ENCODE measurements at places on chromosomes 2 and 18.

DNA sequence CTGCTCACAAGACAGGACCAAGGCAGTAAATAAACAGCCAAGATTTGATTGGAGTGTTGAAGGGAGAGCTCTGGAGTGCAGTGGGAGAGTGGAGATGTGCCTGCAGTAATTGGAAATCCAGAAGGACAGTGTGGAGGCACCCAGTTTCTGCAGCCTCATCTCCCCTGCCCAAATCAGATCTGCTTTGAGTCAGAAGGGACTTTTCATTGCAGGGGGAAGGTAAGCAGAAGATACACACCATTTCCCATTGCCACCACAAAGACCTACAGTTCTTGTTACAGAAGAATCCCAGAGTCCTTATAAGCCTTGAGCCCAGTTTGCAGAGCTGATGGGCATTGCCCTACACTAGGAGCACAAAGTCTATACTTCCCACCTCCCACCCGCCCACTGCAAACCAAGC lies 27.2 kb upstream of the GCFC2 start:
- no peak for DNase-seq

- DNase-seq, result no peak
Measured at GRCh38 chr18:61414086-61414485, 80.9 kb downstream of the CDH20 start.

GRCh38 chr2:108935271-108935741 lies 53.7 kb downstream of the EDAR start:
- no peak for DNase-seq

- DNase-seq, result no peak
Measured at GRCh38 chr18:7618891-7619442, 51.9 kb downstream of the PTPRM start.

- DNase-seq, result no peak
Measured at GRCh38 chr2:42848265-42848664, 55.9 kb upstream of the HAAO start.

DNA sequence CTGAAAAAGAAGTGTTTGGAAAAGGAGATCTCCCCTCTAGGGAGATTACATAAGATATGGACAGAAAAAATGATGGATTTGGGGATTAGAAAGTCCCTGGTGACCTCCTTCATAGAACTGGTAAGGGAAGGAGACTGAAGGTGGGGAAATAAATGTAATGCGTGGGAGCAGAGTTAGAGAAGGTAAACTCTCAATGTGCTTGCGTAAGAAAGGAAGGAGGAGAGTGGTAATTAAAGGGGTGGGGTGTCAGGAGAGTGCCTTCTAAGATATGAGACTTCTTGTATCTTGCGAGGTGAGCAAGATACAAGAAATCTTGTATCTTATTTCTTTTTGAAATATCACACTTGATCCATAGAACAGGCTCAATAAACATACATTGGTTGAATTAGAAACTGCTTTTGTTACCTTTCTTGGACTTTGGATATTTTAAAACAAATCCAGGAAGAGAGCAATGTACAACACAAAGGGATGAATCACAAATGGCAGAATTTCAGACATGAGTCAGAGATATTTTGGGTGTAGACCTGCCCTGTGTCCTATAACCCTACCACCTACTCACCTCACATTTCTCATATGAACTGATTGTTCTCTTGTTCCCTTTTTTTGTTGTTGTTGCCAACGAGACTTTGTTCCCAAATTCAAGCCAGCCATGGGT lies 342.4 kb downstream of the INSIG2 start:
- no peak for DNase-seq

- DNase-seq, result no peak
Measured at GRCh38 chr2:233480490-233481202, 85.9 kb downstream of the USP40 start.

DNA sequence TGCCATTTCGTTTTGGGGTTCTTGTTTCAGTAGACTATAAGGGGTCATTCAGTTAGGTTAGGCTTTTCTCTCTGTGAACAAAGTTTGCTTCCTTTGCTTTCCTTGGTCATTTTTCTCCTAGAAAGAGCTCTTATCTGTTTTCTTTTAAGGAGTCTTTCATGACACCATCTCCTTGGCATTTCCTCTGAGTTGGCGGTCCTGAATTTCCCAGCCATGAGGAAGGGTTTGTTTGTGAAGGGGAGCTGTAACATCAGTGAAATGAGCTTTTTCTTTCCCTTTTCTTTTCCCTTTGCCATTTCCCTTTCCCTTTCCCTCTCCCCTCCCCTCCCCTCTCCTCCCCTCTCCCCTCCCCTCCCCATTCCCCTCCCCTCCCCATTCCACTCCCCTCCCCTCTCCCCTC lies 61.7 kb downstream of the MAP4K4 start:
- DNase-seq, result no peak

DNA sequence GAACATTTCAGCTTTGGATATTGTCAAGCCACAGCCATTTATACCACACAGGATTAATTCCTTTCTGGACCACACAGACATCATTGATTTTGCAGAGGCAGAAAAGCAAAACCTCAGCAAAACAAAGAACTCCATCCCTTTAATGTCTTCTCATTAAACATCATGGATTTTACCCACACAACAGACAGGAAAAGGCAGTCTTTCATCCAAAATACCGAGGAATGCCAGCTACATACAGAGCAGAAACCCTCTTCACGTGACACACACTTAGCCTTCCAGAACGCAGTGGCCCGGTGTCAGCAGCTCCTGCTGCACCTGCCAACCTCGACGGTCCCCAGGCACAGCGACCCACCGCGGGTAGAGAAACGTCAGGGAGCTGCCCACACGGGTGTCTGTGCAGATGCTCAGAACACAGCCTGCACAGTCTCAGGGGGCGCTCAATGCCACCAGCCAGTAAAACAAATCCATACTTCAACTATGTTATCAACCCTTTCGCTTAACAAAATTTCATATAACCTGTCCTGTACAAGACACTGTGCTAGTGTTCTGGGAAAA lies 304.5 kb downstream of the EIPR1 start:
- no peak for DNase-seq

DNA sequence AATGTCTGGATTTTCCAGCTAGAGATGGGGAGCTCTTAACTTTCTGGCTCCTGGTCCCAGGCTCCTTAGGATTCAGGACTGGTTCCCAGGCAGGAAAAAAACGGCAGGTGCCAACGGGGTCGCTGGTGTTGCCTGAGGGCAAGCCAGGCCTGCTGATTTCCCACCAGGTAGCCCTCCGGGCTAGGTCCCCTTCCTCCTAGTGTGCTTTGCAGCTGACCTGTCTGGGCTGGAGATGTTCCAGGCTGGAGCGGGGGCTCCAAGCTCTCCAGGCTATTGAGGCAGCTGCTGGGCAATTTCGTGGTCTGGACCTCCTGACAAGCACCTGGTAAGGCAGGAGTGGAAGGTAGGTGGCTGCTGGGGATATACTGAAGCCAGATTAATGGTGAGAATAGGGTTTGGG lies 2.0 kb upstream of the MRPL53 start:
- DNase-seq, result no peak

DNA sequence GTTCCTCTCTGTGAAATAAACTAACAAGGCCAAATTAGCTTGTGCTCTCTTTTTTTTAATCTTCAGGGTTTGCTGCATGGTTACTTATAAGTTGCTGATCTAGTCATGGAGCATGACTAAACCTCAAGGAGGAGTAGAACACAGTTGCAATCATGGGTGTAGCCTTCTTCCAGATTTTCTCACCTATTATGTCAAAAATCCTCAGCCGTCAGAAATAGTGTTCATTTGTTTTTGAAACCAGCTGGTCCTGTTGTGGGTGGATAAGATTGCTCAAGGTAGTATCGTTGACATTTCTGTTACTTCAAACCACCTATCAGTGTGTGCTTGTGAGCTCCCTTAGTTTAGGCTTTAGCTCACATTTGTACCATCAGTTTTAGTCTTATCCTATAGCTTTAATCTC lies 11.2 kb downstream of the RELCH start:
- no peak for DNase-seq

DNA sequence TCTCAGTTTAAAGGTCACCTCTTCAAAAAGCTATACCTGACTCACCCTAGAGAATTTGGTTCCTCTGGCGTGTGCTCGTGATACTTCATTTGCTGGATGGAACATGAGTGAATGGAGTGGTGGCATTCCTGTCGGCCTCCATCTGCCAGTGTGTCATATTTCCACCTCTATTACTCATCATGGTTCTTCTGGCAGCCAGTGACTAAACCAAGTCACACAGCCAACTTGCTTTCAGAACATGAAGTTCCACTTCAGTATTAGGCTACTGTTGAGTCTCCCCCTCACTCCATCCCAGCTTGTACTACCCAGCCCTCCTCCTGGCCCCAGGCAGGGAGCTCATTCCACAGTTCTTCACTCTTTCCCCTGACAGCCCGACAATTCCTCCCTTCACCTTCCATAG lies 169.8 kb downstream of the MREG start:
- no peak for DNase-seq

- DNase-seq, result no peak
Measured at GRCh38 chr2:215137741-215138340, 585 bp downstream of the ABCA12 start.

DNA sequence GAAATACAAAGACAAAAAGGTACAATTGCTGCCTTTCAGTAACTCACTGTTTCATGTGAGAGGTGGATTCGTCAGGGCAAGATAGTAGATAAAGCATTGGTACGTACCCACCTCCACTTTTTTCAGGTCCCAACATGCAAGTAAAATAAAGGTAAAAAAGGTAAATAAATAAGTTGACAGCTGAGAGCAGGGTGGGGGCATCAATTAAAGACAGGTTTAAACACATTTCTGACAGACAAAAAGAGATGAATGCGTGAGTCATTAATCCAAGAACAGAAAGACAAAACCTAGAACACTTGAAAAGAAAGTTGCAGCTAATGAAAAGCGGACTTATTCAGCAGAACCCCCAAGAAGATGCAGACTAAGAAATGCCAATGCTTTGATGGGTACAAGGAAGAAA lies 979.6 kb upstream of the CDH2 start:
- no peak for DNase-seq

DNA sequence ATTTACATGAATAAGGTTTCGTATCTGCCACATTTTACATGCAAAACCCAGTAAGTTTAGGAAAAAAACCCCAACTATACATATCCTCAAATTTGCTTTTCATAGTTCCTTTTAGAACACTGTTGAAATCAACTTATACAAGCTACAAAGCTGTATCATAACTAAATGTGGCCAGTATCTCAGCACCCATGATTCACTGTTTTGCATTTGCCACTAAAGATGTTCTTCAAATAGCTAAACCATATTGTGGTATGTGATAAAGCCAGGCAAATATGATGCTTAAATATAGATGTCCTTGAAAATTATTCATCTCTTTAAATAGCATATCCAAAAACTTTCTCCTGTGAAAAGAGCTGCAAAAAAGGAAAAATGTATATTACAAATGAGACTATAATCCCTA lies 29.9 kb downstream of the ROCK2 start:
- no peak for DNase-seq

GRCh38 chr2:101400048-101400447 lies 12.7 kb upstream of the CREG2 start:
- no peak for DNase-seq

DNA sequence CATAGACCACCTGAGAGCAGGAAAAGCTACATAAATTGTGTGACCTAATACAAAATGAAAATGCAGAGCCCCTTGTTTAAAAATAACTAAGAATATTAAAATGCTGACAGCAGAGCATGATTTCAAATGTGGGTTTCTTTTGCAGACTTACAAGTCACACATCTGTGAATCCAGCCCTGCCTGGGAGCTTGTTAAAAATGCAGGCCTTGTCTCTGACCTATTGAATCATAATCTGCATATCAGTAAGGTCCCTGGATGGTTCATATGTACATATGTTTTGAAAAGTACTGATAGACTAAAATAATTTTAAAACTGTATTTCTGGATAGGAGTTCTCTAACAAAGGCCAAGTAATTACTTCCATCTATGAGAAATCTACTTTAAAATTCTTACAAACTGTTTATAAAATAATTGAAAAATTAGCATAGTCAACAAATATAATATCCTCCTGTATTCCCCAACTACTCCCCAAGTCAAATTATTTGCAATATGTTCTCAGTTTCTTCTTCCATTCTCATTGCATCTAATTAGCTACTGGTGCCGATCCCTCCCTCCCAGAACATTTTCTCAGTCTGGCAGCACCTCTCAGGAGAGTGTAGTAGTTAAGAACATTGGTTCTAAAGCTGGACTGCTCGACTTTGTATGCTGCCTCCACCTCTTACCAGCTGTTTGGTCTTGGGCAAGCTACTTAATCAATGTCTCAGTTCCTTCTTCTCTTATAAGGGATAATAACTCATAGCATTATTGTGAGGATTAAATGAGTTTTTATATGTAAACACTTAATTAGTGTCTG lies 1040.4 kb upstream of the CDH2 start:
- DNase-seq, result no peak

DNA sequence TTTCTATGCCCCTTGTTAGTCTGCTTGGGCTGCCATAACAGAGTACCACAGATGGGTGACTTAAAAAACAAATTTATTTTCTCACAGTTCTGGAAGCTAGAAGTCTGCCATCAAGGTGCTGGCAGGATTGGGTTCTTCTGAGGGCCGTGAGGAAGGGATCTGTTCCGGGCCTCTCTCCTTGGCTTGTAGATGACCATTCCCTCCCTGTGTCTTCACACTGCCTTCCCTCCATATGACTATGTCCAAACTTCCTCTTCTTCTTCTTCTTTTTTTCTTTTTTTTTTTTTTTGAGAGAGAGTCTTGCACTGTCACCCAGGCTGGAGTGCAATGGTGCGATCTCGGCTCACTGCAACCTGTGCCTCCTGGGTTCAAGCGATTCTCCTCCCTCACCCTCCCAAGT lies 13.1 kb upstream of the CCNYL1 start:
- no peak for DNase-seq

GRCh38 chr2:151261977-151262291 lies 271 bp upstream of the RBM43 start:
- DNase-seq, result no peak

DNA sequence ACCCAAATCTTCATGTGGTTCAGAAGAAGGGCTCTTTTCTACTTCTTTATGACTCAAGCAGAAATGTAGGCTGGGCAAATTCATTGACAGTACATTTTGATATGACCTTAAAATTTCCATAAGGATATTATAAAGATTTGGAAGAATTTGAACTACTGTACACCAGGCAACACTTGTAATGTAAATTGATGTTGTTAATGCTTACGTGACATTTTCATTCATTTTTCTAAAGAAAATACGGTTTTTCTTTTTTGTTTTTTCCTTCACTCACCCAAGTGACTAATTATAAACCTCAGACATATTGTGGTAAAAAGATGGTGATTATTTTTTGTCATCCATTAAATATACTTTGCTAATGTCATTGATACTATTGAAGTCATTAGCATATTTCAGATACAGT lies 17.4 kb downstream of the AFTPH start:
- no peak for DNase-seq

Data from activated gamma-delta T cell treated with Interleukin-2 at 50 U/mL for 16 hours (primary cell).